Stimulated activated CD4-positive, alpha-beta T cell treated with anti-CD3 and anti-CD28 coated beads, TNF-alpha, amount 100 ng/mL, for 1 hour (primary cell): ENCODE measurements at places on chromosomes 11 and 22.

GRCh38 chr22:41356430-41357028 lies 25.2 kb upstream of the TEF start:
- DNase-seq = no peak

GRCh38 chr22:50317178-50317577 lies 9.6 kb downstream of the DENND6B start:
- DNase-seq = no peak

DNA sequence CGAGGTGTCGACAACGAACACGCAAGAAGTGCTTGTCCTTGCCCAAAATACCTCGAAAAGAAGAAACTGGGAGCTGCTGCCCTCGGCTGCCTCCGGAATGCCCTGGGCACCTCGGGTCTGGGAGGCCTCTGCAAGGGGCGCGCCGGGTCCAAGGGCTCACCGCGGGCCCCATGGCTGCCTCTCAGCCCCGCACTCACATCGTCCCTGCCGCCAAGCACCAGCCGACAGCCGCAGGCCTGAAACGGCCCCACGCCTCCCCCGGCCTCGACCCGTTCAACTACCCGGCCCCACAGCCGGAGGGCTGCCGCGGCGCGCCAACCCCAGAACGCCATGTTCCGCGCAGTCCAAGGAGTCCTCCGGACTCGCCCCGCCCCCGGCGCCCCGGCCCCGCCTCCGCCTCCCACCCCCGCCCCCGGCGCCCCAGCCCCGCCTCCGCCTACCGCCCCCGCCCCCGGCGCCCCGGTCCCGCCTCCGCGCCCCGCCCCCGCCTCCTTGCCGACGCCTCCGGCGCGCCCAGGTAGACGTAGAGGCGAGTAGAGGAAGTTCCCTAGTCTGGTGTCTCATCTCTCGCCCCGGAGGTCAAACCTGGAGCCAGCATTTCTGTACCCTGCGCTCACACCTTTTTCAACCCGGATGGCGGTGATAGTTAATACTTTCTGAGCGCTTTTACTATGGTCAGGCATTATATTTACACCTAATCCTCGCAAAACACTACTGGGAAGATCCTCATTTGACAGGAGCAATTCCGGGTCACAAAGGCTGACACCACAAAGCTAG lies at the start of gene SIRT3:
TSS of gene SIRT3 (minus strand) at position 346 of the 777 bp plus-strand sequence. CDS start at position 332, 14 bp downstream.
- DNase-seq = peak; percentile 62

DNA sequence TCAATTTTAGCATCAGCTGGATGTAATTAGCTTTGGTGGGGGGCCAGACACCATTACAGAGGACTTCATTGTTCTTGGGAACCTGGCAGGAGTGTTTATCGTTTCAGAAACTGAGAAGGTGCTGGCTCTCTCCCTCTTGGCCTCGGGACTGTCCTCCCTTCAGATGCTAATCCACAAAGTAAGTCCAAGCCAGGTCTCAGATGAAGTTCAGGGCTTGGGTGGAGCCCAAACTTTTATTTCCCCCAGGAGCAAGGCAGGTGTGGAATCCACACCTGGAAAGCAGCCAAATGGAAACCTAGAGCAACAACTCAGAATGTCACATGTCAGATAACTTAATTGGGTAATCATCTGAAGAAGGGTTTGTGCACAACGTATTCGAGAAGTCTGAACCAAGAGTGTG lies 119.2 kb downstream of the ME3 start:
- no peak for DNase-seq

- DNase-seq = no peak
Measured at GRCh38 chr11:18713646-18714442, 12.1 kb downstream of the IGSF22 start.

DNA sequence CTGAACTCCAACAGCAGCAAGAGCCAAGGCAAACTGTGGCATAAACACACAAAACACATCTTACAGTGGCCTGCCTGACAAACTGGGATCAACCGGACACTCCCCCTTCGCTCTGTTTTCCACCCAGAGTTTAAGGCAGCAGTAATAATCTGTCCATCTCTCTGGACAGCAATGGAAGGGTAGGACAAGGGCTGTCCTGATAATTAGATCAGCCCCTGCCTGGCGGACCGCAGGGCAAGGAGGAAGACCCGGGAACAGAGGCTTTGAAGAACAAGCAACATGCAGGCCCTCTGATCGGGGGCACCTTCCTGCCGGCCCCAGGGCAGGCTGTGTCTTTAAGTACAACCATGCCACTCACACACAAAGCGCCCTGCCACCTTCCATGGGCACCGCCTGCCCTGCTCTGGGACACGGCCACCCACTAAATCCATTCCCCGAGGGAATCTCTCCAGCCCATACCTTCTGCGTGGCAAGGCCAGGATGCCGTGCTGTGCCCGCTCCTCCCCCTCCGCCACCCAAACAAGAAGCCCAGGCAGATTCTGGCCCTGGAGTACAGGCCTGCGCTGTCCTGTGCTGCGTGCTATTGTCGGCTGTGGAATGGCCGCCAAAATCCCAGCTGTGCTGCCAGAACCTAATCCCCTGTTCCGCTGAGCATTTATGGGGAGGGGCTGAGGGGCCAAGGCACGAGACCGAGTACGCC lies 38.8 kb downstream of the NUMA1 start:
- DNase-seq = peak; percentile 1

DNA sequence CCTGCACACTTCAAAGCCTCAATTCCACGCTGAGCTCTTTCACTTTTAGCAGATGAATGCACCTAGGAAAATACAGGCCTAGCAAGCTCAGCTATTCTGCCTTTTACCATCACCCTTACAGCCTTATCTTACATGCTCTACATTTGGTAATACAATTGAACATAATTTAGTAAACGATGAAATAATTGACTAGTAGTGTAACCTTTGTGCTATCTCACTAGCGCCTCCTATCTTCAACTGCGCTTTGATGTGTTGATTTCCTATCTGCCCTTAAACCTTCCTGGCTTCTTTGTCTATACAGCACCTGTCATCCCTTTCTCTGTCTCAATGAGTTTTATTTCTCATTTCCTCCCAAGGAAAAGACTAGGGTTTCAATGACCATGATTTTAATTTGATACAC lies 149.7 kb downstream of the LRRC4C start:
- no peak for DNase-seq
